Vagina (tissue), 2 donors: ENCODE measurements at places on chromosomes 12 and 14. TPM values are rescaled to one million over a fixed set of nuclear protein-coding genes. Genes with fewer than 3 reads are reported as not detected.

GRCh38 chr12:31245822-31246469 lies 80.0 kb downstream of the SINHCAF start:
- no peak for DNase-seq

DNA sequence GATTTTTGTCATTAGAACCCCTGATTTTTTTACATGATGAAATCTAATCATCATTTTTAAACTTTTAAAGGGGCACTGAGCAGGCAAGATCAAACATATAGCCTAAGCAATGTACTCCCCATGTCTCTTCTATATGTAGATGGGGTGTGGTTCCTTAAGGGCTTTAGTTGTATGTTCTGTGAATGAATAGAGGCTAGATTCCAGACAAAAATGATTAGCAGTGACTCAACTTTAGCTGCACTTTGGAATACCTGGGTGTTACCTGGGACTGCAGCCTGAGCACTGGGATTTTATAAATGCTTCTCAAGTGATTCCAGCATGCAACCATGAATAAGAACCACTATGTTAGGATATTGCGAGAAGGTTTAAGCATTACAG lies 256.7 kb upstream of the PLEKHG7 start:
- DNase-seq = no peak

GRCh38 chr14:90061685-90062126 lies at the start of gene KCNK13:
Gene KCNK13, plus strand, starts transcription at chr14:90061994. Its CDS starts 212 bp downstream, at chr14:90062206.
- DNase-seq = no peak

- no peak for DNase-seq
Observed at GRCh38 chr14:91187271-91187670, 57.2 kb downstream of the GPR68 start.

DNA sequence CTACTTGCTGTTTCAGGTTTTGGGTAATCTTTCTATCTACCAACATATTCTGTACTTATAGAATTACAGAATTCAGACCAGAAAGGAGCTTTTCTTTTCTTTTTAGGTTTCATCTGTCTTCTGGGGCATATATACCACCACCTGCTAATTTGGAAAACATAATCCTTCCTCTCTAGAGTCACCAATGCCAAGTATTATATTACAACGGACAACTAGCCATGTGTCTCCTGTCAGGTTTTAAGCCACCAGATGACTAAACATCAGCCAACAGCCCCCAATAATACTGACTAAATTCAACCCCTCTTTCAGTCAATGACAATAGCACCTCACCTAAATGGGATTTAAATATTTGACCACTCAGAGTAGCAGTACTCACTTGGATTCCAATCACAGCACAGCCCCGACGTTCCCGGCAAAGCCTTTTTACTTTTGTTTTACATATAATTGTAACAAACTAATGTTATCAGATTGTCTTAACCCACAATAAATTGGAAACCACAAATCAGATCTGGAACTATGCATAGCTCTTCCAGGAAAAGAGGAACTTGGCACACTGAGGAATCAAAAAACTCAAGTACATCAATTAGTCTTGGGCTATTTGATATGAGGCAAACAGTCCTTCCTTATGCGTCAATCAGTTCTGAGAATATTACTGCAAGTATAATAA lies 13.5 kb downstream of the SLC11A2 start:
- no peak for DNase-seq

DNA sequence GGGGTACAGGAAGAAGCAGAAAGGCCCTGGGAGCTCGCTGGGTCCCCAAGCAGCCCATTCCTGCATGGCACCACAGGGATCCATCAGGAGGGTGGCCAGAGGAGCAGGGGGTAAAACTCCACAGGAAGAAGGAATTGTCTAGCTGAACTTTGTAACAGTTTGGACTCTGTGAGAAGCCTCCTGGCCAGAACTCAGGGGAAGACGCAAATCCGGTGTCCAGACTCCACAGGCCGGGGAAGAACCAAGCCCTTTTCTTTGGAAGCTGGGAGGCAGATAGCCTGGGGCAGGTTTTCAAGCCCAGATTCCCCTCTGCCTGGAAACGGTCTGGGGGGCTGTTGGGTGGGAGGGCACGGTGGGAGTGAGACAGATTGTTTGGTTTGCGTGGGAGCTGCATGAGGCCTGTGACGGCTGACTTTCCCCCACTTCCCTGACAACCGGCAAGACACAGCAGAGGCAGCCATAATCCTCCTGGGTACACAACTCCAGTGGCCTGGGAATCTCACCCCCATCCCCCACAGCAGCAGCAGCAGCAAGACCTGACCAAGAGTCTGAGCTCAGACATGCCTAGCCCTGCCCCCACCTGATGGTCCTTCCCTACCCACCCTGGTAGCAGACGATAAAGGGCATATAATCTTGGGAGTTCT lies 16.7 kb downstream of the GPHB5 start:
- no peak for DNase-seq

DNA sequence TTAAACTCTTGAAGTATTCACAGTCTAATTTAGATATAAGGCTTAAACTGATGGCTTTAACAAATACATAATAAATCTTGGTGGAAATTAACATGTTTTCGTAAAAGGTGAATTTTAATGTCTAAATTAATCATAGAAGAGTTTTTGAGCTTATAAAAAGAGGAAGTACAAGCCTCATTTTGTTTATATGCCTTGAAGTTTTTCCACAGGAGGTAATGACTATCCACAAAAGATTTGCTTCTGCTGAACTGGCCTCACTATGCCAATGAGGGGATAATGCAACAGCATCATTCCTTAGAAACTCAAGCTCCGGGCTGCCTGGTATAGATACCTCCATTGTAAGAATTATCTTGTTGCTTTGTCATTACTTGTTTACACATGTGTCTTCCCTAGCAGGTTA lies 175.6 kb downstream of the DUSP6 start:
- DNase-seq = no peak

DNA sequence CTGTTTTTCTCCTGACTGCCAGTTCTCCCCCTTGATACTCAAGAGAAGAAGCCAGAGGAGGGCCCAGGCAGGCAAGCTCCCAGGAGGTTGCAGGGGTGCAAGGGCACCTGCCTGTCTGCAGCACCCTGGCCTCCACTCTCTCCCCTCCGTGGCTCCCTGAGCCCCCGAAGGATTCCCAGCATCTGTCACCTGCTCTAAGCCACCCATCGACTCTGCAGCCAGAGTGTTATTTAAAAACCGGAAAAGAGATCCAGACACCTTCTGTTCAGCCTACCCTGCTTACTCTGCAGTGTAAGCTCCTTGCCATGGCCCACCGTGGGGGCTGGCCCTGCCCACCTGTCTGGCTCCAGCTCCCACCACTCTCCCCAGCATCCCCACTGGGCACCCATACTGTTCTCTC lies 121.4 kb downstream of the KSR2 start:
- no peak for DNase-seq

- no peak for DNase-seq
Observed at GRCh38 chr14:102486513-102487203, 22.9 kb downstream of the ANKRD9 start.

GRCh38 chr12:53563452-53564028 lies 56.3 kb upstream of the NPFF start:
- no peak for DNase-seq

DNA sequence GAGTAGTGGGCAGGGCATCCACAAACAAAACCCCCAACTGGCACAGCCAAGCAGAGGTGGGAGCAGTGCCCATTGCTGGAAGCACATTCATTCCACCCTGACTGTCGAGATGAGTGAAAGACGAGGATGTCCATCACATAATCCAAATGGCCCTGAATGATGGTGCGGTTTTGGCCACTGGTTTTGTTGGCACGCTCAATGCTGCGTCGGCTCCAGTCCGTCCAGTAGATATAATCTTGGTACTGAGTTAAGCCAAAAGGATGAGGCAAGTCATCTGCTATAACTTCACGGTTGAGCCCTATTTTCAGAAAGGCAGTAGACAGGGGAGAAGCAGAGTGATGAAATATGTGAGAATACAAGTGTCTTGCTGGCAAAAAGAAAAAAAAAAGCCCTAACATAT lies 88.1 kb downstream of the BCL2L14 start:
- DNase-seq = no peak

MANSC4 gene
- not detected for total RNA-seq

FGF23 gene
- total RNA-seq = not detected

SLC17A8 gene
- total RNA-seq = not detected

ITGB7 gene
- total RNA-seq = 3.7 TPM

ANKRD9 gene
- 34.6 TPM for total RNA-seq

ACSM4 gene
- not detected for total RNA-seq
